Upper lobe of left lung (tissue), 6 donors: ENCODE measurements at places on chromosomes 12 and 14. TPM values are rescaled to one million over a fixed set of nuclear protein-coding genes. Genes with fewer than 3 reads are reported as not detected.

Gene CLEC1A
- total RNA-seq, result 9.4 TPM

Gene NOVA1
- total RNA-seq, result 1.8 TPM

Gene ALKBH2
- total RNA-seq, result 13.6 TPM

Gene PTPRO
- 5.0 TPM for total RNA-seq

Gene SARNP
- 49.2 TPM for total RNA-seq

Gene OR11G2
- total RNA-seq, result not detected

Gene CLECL1
- 0.98 TPM for total RNA-seq

Gene ACTR6
- 4.2 TPM for total RNA-seq

Gene AICDA
- total RNA-seq, result 0.74 TPM
